ENCODE measurements at places on chromosomes 4 and X.

GRCh38 chr4:183078634-183079033, 20.4 kb upstream of the WWC2 start:
- DNase-seq, result no peak

DNA sequence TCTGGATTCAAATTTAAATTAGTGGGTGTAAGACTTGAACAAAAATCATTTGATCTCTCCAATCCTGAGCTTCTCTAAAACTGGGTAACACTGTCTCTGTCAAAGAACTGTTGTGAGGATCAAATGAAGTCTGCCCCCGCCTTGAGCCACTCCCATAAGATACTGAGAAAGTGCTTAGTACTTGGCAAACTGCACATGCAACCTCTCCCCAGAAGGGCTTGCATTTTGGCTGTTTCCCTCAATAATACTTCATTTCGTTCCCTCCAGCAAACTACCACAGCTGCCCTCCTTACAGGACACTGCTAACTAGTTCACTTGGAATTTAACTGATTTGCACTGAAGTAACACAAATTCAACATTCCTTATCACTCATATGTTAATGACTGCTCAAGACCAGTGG, 79.8 kb downstream of the APBB2 start:
- DNase-seq, result no peak

DNA sequence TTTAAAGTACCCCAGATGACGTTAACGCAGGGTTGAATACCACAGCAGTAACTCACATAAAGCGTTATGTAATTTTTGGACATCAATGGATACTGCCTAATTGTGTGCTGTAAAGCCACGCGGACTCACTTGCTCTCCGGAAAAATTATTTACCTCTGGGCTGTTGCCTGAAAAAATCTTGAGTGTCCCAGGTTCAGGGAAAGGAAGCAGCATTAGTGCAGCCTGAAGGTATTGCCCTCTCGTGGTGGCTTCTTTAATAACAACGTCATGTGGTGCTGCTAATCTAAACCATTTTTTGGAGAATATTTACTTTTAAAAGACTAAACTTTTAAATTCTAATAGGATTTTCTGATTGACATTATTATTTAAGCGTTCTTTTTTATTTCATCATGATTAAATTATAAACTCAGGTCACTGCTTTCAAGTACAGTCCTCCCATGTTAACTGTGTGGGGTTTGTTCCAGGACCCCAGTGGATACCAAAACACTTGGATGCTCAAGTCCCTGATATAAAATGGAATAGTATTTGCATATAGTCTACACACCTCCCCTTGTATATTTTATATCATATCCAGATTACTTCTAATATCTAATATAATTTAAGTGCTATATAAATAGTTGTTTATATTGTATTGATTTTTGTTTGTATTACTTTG, 384.8 kb downstream of the FAM133A start:
- no peak for DNase-seq

- DNase-seq, result no peak
Observed at GRCh38 chr4:56211202-56211601, 176.1 kb downstream of the AASDH start.

- DNase-seq, result no peak
Observed at GRCh38 chr4:88517825-88518224, 5.8 kb downstream of the PYURF start.

DNA sequence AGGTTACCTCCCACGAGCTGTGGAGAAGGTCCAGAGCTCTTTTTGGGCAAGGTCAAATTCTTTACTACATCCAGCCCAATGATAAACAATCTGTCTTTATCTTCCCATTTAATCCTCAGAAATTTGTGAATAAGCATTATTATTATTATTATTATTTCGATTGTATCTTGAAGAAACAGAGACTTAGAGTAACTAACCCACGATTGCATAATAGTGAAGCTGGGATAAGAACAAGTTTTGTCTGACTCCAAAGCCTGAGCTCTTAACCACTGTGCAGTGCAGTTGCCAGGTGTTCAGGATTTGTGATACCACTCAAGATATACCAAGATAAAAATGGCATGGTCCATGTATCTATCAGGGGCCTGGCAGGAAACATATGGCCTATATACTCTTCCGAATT, 166.5 kb upstream of the LDB2 start:
- no peak for DNase-seq

GRCh38 chr4:81572402-81572801, 100.7 kb upstream of the RASGEF1B start:
- no peak for DNase-seq

DNA sequence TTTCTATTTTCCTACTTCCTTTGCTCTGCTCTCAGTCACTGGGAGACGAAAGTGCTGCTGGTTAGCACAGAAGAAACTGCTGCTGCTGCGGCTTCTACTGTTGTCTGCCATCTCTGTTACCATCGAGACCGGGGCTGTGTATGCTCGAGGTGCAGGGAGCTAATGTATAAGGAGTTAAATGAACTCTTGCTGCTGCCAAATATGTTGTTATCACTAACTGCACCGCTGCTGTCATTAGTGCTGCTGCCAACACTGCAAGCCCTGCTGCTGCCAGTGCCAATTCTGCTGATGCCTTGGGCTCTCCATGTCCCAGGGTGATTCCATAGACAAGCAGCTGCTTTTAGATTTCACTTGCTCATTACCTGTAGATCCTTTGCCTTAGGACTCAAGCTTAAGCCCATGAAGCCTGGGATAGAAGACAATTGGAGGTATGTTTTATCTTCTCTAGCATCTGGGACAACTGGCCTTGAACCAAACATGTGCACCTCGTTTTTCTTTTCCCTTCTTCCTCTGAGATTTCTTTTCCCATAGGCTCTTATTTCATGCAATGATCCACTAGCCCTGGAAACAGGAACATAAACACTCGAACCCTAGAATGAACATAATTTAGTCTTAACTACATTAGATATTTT, 107.8 kb downstream of the CCSER1 start:
- DNase-seq, result peak; percentile 70
